ENCODE measurements at places on chromosomes 3 and 15.

GRCh38 chr15:49215768-49216739 lies 46.0 kb downstream of the GALK2 start:
- DNase-seq, result no peak

DNA sequence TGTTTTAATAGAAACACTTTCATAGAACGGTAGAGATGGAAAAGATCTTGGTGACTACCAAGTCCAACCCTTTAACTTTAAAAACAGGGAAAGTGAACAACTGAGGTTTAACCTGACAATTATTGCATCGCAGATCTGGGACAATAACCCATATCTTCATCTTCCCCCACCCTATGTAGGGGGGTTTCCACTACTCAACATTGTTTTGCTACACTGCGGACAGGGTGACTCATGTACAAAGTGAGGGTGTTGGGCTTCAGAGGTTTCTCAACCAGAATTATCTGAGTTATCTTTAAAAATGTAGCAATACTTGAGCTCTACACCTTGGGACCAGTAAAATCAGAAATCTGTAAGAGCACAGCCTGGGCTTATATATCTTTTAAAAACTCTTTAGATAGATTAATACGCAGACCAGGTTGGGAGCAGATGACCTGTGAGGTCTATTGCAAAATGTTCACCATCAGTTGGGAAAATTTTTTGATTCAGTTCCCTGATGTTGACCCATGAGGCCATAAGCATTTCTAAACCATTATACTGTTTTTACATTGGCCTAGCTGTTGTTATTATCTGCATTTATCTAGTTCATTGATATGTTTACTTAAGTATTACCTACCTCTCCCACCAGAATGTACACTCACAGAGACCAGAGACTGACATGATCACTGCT lies 103.6 kb upstream of the ICE2 start:
- no peak for DNase-seq

GRCh38 chr3:79249701-79250100 lies 518.1 kb downstream of the ROBO1 start:
- no peak for DNase-seq

GRCh38 chr3:168083906-168084305 lies 11.8 kb downstream of the GOLIM4 start:
- DNase-seq, result no peak

DNA sequence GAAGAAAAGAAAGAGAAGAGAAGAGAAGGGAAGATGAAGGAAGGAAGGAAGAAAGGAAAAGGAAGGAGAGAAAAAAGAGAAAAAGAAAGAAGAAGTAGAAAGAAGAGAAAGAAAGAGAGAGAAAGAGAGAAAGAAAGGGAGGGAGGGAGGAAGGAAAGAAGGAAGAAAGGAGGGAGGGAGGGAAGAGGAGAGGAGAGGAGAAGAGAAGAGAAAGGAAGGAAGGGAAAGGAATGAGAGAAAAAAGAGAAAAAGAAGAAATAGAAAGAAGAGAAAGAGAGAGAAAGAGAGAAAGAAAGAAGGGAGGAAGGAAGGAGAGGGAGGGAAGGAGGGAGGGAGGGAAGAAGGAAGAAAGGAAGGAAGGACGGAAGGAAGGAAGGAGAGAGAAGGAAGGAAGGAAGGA lies 217.9 kb upstream of the POU1F1 start:
- no peak for DNase-seq

DNA sequence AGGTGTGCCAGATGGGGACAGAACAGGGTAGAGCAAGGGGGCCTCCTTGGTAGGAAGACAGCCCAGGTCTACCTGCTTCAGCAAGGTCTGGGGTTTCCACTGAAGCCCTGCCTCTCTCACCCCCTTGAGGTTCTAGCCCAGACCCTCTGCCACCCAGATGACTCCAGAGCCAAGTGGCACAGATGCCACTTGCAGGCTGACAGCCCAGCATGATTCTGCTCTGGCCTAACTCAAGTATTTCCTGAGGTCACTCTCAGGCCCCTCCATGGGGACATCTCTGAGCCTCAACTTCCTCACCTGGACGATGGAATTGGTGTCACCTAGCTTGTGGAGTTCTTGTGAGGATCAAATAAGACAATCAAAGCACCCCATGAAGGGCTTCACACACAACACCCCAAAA lies 23.9 kb downstream of the PLXNB1 start:
- no peak for DNase-seq

DNA sequence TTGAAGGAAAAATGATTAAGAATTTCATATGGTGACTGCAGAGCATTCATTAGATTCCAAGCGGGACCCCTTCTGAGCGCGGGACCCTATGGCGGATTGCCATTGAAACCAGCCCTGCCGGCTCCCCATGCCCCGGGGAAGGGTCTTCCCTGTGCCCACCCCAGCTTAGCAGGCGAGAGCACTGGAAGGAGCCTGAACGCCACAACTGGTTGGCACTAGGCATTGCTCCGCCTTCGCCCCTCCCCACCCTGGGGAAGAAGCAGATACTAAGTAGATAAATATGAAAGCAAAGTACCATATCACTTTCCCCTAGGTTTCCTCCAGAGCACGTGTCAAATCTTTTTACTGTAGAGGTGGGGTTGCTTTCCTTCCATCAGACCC lies 70.7 kb downstream of the CYP19A1 start:
- no peak for DNase-seq

- DNase-seq, result peak; percentile 32
Observed at GRCh38 chr3:116188231-116188785, 257.0 kb downstream of the LSAMP start.

- peak; percentile 7 for DNase-seq
Observed at GRCh38 chr3:153246806-153247205, 84.8 kb downstream of the RAP2B start.

DNA sequence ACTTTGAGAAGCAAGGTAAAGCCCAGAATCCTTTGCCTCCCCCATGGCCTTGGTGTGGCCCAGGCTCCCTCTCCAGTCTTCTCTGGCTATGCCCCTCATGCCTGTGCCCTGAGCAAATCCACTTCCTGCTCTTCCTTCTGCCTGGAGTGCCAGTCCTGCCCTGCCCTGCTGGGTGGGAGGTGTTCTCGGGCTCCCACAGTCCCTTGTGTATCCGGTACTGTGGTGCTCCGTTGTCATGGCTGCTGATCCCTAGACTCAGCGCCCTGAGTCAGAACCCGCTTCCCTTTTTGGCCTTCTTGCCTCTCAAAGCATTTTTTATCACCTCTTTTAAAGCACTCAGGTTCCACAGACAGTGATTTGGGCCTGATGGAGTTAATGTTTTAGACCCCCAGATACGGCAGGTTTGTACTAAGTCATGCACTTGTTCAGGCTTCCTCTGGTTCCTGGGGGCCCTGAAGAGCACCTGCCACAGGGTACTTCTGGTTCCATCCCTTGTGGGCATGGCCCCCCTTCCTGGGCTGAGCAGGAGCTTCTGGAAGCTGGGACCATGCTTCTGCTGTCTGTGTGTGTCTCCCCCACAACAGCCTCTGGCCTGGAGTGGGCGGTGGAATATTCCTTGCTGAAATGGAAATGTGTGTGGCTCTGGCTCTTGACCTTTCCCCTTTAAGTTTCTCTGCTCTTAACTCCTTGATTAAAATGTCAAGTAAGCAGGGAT lies 29.6 kb upstream of the ADAMTS7 start:
- no peak for DNase-seq

- DNase-seq, result no peak
Observed at GRCh38 chr3:46466871-46467403, 2.2 kb upstream of the LTF start.

GRCh38 chr15:57541805-57542504 lies 49.7 kb upstream of the MYZAP start:
- DNase-seq, result no peak

GRCh38 chr3:104831071-104831470 lies 535.6 kb upstream of the ALCAM start:
- no peak for DNase-seq

- no peak for DNase-seq
Observed at GRCh38 chr3:170079536-170080165, 41.9 kb downstream of the GPR160 start.

DNA sequence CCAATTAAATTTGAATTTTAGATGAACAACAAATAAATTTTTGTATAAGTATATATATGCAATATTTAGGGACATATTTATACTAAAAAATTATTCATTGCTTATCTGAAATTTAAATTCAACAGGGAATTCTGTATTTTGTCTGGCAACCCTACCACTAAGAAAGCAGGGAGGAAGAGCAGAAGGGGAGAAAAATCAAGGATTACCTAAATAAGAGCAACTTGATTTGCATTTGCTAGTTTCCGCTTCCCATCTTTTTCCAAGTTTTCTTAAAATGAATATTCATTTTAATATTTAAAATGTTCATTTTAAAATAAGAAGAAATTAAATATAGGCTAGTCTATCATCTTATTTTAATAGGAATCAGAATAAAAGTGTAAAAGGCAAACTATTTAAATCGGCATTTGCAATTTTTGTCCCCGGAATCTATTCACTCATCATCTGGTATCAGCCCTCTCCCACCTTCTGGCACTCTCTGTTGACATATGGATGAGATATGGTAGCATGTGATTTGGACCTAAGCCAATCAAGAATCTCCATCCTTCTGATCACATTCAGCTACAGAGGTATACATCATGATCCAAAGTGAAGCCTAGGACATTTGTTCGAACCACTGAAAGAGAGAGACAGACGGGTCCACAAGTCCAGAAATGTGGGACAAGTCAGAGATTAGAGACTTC lies 82.6 kb downstream of the TRANK1 start:
- DNase-seq, result no peak

DNA sequence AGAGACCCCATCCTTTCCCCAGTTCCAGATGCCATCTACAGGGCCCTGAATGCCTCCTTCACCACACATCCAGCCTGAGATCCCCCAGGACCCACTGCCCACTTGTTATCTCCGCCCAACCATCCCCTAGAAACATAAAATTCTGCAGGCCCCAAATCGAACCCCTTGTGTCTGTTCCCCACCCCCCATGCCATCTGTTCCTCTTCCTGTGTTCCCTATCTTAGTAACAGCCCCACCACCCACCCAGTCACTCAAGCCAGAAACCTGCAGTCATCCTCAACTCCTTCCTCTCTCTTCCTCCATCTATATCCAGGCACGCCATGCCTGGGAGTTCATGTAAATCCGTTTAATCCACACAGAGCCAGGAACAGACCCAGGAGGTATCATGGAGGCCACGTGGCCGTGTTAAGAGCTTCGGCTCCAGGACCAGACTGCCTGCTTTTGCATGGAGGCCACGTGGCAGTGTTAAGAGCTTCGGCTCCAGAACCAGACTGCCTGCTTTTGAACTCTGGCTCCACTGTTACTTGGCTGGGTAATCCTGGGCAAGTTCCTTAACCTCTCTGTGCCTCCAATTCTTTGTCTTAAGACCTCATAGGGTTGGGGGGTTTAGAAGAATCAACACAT lies 4.8 kb downstream of the CSRNP1 start:
- DNase-seq, result no peak

DNA sequence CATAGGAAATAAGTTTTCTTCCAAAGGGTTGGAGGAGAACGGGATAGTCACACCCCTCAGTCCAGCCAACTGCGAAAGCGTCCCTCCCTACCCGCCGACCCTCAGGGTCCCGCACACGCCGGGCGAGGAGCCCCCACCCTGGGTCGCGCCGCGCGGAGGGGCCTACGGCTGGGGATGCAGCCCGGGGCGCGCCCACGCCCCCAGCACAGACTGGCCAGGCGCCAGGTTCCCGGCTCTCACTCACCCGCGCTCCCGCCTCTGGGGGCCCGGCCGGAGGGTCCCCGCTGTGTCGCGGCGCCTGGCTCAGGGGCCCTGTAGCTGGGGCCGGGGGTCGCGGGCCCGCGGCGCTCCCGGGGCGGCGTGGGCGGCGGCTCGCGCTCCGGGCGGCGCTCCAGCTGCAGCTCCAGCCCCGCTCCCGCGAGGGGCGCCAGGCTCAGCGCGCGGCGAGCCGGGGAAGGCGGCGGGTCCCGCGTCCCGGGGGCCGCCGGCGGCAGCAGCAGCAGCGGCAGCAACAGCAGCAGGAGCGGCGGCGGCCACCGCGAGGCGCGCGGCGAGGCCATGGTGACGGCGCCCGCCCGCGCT lies 375 bp downstream of the HEG1 start:
- no peak for DNase-seq

DNA sequence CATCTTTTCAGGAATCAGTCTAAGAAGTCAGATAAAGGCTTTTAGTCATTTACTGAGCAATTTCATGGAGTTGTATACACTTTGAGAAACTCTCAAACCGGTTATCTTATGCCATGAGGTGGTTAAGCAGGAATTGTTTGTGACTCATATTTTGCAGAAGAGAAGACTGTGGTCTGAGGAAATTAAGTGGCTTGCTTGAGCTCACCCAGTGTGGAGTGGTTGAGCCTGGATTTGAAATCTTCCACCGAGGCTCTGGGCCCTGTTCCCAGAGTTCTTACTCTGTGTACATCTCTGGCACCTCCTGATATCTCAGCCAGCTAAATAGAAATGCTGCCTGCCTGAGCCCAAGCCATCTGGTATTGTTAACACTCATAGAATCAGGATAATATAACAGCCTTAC lies 37.8 kb upstream of the BCL6 start:
- no peak for DNase-seq

- no peak for DNase-seq
Observed at GRCh38 chr3:190073264-190074008, 47.3 kb downstream of the P3H2 start.

GRCh38 chr3:17639257-17639656 lies 103.2 kb downstream of the TBC1D5 start:
- DNase-seq, result no peak

- peak; percentile 36 for DNase-seq
Observed at GRCh38 chr15:48940508-48940907, 23.2 kb downstream of the SHC4 start.

DNA sequence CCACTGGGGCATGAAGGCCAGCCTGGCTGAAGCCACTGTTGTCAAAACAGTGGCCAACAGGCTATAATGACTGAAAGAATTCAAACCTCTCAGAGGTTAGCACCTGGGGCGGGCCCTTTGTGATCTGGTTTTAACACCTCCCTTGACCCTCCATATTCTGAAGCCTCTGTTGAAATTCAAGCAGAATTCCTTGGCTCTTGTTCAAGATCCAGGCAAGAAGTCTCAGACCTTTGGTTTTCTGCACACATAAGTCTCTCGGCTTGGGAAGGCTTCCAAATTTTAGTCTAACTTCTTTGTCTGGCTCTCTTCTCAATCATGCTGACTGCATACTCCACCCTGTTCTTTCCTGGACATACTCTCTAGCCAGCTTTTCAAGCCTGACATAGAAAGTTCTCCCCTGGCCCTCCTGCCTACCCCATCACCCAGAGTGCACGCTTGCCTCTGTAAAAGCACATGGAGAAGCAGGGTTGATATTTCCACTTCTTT lies 144.5 kb downstream of the PDZRN3 start:
- DNase-seq, result no peak

DNA sequence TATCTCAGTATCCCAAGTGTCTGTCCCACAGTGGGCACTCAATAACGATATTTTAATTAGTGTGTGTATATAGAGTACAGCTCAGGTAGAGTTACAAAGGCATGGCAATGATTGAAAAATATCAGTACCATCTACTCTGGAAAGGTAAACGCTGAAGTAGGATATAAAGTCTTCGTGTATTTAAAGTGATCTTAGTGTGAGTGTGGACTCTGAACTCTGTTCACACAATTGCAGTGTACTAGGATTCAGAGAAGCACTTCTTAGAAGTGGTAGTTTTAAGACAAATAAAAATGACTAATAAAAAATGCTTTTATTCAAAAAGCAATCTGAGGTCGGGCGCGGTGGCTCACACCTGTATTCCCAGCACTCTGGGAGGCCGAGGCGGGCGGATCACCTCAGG lies 62.9 kb upstream of the RAP2B start:
- DNase-seq, result no peak
